ENCODE measurements at places on chromosomes 1 and 21. TPM values are rescaled to one million over a fixed set of nuclear protein-coding genes. Genes with fewer than 3 reads are reported as not detected.
A peak's percentile ranks its signal among the peaks of the same experiment; 100 is the strongest.

The GNG12 gene
- total RNA-seq, result 32.2 TPM

DNA sequence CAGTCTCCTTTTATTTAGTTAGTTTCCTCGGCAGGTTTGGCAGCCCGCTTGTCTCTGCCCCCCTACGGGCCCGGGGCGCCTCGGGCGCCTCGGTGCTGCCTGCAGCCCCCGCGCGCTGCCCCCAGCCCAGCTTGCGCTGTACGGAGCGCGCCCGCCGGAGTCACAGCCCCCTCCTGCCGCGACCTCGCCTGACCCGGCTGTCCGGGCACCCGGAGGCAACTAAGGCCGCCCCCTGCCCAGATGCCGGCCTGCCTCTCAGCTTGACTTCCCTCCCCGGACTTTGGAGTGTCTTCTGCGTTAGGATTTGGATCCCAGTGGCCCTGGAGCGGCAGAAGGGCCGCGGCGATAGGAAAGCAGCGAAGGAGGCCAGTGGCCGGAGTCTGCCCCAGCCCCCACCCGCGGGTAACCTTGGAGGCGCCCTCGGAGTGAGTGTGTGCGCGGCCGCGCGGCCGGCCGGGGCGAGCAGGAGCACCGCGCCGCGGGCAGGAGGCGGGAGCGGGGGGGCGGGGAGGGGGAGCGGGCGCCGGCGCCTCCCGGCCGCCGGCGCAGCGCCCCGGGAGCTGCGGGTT, 7.6 kb downstream of the CDKN2C start:
- peak; percentile 83 for DNase-seq

DNA sequence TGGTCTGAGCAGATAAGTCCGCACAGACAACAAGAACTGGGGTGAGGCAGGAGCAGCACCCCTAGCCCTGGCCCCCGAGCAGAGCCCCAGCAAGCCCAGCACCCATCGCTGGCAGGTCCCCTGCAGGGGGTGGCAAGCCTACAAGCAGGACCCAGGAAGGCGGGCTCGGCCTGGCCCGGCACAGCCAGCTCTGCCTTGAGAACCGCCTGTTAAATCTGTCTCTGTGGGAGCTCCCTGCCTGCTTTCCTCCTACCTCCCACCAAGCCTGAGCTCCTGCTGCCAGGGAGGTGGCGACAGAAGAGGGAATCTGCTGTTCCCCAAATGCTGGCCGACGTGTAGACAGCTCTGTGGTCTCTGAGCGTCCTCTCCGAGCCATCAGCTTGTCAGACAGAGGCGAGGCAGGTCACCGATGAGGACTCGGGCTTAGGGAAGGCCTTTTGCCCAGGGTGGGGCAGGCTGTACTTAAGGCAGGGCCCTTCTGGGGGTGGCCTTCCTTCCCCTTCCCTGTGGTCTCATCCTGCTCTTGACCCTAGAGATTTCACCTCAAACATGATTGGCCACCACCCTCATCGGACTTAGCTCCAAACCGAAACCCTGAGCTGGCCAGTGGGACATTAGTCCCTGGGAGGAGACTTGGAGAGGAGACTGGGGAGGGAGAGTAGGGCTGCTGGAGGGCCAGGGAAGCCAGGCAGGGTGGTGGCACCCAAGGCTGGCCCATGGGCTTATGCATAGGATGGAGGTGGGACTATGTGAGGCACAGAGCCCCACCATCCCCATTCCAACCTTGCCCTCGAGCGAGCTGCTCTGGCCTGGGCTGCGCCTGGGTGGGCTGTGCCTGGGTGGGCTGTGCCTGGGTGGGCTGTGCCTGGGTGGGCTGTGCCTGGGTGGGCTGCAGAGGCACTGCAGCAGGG, 7.7 kb downstream of the SELENON start:
- peak; percentile 40 for DNase-seq

The STXBP3 gene
- 20.2 TPM for total RNA-seq

GRCh38 chr1:227299688-227300087, 18.6 kb downstream of the CDC42BPA start:
- no peak for DNase-seq

- DNase-seq, result peak; percentile 21
These were observed 569 bp upstream of the WARS2 start for GRCh38 chr1:119141020-119141424.

DNA sequence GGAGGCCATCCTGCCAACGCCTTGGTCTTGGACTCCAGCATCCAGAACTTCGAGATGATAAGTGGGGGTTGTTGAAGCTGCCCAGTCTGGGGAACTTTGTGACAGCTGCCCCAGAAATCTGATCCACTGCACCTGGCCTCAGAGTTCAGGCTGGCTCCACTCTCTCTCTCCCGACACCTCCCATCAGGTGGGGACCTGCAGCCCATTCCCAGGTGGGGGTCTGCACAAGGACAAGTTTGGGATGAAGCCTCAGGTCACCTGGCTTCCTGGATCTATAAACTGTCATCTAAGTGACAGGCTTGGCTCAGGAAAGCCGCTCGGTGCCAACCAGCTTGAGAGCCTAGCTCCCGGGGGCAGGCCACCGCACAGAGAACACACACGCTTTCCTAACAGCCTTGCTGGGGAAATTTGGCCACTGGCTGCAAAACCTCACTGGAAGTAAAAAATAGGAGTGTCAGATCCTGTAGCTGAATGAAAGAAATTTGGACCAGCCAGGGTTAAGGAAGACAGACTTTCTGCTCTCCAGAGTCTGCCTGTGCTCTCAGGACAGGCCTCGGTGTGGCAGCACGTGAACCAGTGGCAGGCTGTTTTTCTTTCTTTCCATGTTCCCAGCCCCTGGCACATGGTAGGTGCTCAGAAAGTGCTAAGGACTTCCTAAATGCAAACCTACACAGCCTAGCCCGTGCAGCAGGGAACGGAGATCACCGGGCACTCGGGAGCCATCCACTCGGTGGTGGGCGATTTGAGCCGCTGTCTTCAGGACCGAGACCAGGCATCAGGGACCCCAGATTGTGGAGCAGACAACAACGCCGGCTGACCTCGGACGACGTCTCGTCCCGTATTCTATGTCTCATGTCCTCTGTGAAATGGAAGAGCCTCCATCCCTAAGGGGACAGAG, 42.6 kb upstream of the LBR start:
- DNase-seq, result no peak

DNA sequence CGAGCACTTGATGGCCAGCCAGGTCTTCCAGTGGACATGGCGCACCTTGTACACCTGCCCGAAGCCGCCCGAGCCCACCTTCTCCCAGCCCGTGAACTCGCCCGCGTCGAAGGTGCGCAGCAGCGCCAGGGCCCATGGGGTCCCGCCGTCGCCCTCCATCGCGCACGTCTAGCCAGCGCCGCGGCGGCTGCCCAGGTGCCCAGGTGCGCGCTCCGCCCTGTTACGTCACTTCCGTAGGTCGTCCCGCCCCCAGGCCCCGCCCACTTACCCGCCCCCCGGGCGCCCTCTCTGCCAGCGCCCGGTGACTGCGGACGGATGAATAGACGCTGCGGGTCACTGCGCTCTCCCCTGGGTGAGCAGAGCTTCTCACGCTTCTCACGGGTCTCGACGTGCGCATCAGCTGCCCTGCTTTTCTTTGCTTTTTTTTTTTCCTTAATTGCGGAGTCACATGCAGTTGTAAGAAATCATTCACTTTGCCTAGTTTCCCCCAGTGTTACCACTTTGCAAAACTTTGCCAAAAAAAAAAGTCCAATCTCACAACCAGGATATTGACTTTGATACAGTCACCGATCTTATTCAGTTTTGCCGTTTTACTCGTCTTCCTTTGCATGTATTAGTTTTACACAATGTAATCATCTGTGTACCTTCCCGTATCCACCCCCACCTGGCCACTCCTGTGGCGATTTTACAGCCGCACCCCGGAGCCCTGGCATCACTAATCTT, at the start of gene RIPK4:
Gene RIPK4 (minus strand): TSS at position 170 of the 723 bp plus-strand sequence. CDS start 11 bp downstream, at position 159.
- peak; percentile 88 for DNase-seq

DNA sequence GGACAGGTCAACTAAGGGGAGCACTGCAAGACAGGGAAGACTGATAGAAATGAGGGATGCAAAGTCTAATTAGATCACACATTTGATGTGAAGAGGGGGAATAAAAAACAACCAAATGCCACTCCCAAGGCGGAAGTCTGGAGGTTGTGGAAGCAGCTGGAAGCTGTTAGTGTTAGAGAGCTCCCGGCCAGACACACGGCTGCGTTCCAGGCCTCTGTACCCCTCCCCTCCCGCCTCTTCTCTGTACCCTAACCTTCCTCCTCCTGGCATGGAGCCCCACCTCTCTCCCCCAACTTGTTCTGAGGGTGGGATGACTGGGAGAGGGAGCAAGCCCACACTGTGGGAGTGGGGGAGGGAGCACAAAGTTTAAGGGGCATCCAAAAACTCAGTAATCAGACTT, 67.0 kb downstream of the PLEKHA6 start:
- DNase-seq, result no peak

The OXCT2 gene
- 0.12 TPM for total RNA-seq

DNA sequence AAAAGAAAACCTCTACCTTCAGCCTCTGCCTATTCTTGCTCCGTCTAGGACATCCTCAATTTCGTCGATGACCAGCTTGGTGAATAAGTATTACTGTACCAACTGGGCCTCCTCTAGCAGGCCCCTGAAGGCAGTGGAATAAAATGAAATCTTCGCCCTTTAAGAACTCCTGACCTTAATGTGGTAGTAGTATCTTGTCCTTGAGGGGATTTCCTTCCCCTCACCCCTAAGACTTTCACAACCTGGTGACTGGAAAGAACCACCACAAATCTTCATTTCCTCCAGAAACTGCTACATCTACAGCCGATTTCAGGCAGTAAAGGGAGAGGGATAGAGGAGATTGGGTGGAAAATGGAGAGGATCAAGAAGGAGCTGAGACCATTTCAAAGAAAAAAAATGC, 1.6 kb upstream of the HAX1 start:
- no peak for DNase-seq

DNA sequence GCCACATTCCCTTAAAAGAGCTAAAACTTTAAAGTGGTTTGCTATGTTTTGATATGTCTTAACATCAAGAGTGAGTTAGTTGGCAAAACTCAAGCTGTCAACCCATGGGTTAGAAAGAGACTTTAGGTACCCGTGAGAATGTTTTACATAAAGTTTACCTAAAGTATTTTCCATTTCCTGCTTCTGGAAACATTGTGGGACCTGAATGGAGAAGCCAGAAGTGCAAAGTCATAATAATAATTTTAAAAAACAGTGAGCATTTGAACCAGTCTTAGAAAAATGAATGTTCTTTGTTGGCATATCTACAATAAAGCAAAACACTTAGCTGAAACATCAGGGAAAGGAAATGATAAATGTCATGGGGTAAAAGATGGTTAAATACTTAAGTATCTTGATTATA, 34.8 kb downstream of the LRRC8C start:
- DNase-seq, result no peak

DNA sequence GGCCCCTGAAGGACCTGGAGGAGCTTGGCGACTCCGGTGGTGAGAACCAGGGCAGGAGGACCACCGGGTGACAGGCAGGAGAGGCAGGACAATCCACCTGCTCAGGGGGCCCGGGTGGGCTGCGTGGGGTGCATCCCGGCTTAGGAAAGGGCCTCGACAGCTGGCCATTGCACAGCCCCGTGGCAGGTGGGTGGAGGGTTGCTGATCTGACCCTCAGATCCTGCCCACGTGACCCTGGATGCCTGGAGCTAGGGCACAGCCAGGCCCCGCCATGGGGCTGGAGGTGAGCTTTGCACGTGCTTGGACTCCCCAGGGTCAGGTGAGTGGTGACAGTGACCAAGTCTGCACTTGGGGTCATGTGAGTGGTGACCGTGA, 35.5 kb upstream of the SLC19A1 start:
- peak; percentile 41 for DNase-seq

The PTPRC gene
- 9.0 TPM for total RNA-seq

DNA sequence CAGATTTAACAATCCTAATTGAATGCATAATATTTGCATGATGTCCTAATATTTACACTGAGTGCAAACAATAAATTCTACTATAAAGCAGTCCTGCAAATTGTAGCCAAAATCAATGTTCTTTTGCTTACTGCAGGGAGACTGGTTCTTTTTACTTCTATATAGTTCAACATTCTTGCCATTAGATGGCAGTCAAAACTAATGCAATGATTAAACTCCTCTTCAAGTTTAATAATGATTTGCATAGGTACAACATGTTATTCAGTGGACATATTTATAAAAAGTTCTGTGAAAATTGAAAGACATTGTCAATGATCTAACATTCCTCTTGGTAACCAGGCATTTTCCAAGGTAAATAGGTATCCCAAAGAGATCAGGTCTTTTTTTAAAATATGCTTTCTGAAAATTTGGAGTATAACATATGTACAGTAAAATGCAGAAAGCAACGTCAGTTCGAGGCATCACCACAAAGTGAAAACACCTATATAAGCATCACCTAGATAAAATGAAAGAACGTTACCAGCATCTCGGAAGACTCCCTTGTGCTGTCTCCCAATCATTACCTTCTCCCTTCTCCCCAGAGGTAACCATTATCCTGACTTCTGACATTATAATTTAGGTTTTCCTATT, 9.8 kb upstream of the FNBP1L start:
- DNase-seq, result no peak

The FAM78B gene
- total RNA-seq, result 0.86 TPM

The HMGCS2 gene
- 938 TPM for total RNA-seq

GRCh38 chr1:23824711-23825075, 536 bp downstream of the HMGCL start:
- no peak for DNase-seq

DNA sequence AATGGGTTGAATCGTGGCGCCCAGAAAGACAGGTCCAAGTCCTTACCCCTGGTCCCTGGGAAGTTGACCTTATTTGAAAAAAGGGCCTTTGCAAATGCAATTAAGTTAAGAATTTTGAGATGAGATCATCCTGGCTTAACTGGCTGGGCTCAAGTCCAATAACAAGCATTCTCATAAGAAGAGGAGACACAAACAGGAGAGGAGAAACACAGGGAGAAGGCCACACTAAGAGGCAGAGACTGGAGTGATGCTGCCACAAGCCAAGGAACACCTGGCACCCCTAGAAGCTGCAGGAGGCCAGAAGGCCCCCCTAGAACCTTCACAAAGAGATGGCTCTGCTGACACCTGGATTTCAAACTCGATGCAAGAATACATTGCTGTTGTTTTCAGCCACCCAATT, 44.6 kb downstream of the PDPN start:
- DNase-seq, result no peak

GRCh38 chr1:20366056-20366462, 75.4 kb downstream of the VWA5B1 start:
- DNase-seq, result no peak

- DNase-seq, result no peak
These were observed 21.5 kb downstream of the VANGL2 start for GRCh38 chr1:160421881-160422280.

- DNase-seq, result no peak
These were observed 35.9 kb upstream of the KANK4 start for GRCh38 chr1:62355095-62355494.

DNA sequence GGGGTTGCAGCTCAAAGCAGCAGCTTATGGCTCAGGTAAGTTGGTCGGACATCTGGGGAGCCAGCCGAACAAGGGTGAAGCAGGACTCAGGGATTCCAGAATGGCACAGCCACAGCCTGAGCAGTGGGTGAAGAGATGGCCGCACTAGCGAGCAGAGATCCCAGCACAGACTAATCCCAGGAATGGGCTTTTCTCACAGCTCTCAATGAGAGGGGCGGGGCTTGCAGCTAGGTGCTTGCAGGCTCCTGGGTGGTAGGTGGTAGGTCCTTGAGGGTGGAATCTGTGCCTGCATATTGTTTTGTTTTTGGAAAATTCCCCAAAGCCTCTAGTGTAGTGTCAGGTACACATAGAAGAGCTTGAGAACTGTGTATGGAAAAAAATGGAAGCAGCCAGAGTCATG, 9.0 kb downstream of the KIAA0040 start:
- DNase-seq, result no peak

The PRR9 gene
- not detected for total RNA-seq
